ENCODE measurements at places on chromosomes 11 and 22. TPM values are rescaled to one million over a fixed set of nuclear protein-coding genes. Genes with fewer than 3 reads are reported as not detected.
A peak's percentile ranks its signal among the peaks of the same experiment; 100 is the strongest.

The TEX12 gene
- total RNA-seq = not detected

The RFPL1 gene
- not detected for total RNA-seq

The SELENOM gene
- 44.9 TPM for total RNA-seq

The TRIM44 gene
- total RNA-seq = 103 TPM

The SLC22A25 gene
- total RNA-seq = not detected

DNA sequence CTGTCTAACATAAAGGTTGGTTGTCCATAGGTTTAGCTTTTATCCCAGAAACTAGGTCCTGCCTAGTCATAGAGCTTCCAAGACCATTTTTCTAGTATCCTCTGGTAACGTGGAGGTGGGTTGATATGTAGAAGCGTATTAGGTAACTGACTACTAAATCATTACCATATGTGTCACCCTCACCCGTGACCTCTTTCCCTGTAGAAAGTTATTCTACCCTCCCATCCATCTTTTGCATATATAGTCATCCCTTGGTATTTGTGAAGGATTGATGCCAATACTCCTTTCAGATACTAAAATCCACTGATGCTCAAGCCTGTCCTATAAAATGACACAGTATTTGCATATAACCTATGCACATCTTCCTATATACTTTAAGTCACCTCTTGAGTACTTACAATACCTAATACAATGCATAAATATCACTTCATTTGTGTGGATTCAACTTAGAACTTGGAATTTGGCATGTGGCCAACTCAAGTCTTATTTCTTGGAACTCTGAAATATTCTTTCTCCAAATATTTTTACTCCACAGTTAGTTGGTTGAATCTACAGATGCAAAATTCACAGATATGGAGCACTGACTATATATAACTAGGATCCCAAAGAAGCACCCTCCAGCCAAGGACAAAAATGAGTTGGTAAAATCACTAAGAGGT lies 497.0 kb upstream of the TENM4 start:
- H3K27me3 ChIP-seq = no peaks in the 10 kb centered on the region
- no peaks in the 10 kb centered on the region for H3K36me3 ChIP-seq
- H3K4me1 ChIP-seq = peaks cover 7% of the 10 kb centered on the region
- no peak overlapping the region for H3K4me3 ChIP-seq
- no peak for DNase-seq
- H3K27ac ChIP-seq = no peak overlapping the region

DNA sequence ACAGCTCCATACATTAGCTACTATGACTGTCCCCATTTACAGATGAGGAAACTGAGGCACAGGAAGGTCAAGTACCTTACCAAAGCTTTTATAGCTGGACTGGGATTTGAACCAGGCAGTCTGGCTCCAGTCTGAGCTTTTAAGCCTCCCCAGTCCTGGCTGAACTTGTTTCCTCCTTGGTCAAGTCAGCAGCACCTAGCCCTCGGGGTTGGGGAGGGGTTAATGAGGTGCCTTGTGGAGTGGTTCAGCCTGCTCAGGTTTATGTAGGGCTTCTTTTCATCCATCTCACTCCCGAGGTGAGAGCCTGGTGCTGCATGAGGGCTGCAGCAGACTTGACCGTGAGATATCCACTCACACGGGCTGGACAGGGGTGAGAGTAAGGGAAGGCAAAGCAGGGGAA lies 36.7 kb upstream of the GCAT start:
- no peak overlapping the region for H3K27ac ChIP-seq
- no peak overlapping the region for H3K4me3 ChIP-seq
- H3K27me3 ChIP-seq = no peaks in the 10 kb centered on the region
- H3K36me3 ChIP-seq = peaks cover 51% of the 10 kb centered on the region
- H3K4me1 ChIP-seq = peaks cover 5% of the 10 kb centered on the region

GRCh38 chr11:76269247-76269646 lies 62.9 kb upstream of the WNT11 start:
- no peak overlapping the region for H3K4me3 ChIP-seq
- no peak for DNase-seq
- H3K27ac ChIP-seq = no peak overlapping the region
- H3K36me3 ChIP-seq = no peaks in the 10 kb centered on the region
- H3K4me1 ChIP-seq = peaks cover 9% of the 10 kb centered on the region

DNA sequence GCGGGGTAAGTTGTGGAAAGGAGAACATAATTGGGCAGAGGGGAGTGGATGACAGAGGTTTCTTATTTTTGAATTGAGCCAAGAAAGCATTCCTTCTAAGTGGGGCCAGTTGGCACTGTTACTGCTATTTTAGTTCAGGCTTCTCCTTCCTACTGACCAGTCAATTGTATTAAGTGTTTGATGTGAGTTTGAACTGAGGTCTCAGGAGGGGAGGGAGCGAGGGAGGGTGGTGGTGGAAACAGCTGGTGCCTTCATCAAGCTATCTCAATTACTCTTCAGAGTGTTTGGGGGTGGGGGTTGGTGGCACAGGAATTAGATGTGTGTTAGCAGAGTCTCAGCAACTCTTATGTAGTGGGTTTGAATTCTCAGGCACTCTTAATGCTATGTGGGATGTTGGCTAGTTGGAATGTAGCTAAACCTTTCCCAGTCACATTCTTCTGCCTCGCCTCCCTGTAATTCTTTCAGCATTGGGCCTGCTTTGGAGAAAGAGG lies 14.5 kb downstream of the CTNND1 start:
- DNase-seq = no peak
- H3K27ac ChIP-seq = peak overlapping the region; percentile 85
- H3K27me3 ChIP-seq = no peaks in the 10 kb centered on the region
- H3K4me3 ChIP-seq = no peak overlapping the region
- H3K36me3 ChIP-seq = peaks cover 34% of the 10 kb centered on the region
- H3K4me1 ChIP-seq = peaks cover 64% of the 10 kb centered on the region

DNA sequence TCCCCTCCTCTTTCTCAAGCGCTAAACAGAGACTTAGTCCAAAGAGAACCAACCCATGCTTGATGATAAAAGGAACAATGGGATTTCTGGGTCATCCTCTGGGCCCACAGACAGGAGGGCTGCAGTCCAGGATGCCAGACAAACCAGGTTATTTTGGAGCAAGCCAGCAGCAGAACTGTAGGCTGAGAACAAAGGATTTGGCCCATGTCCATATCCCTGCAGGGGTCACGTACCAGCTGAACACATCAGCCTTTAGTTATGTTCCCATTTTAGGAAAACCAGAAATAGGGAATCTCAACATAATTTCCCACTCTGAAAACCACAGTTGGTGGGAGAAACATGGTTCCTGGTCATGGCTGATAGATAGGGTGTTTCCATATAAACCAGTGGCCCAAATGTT lies 533.6 kb upstream of the CADM1 start:
- no peaks in the 10 kb centered on the region for H3K4me1 ChIP-seq
- H3K4me3 ChIP-seq = no peak overlapping the region
- no peaks in the 10 kb centered on the region for H3K27me3 ChIP-seq
- H3K27ac ChIP-seq = no peak overlapping the region

- no peaks in the 10 kb centered on the region for H3K4me1 ChIP-seq
- DNase-seq = no peak
- no peak overlapping the region for H3K4me3 ChIP-seq
- H3K27ac ChIP-seq = no peak overlapping the region
Measured at GRCh38 chr11:133081020-133081419, 451.3 kb downstream of the OPCML start.

DNA sequence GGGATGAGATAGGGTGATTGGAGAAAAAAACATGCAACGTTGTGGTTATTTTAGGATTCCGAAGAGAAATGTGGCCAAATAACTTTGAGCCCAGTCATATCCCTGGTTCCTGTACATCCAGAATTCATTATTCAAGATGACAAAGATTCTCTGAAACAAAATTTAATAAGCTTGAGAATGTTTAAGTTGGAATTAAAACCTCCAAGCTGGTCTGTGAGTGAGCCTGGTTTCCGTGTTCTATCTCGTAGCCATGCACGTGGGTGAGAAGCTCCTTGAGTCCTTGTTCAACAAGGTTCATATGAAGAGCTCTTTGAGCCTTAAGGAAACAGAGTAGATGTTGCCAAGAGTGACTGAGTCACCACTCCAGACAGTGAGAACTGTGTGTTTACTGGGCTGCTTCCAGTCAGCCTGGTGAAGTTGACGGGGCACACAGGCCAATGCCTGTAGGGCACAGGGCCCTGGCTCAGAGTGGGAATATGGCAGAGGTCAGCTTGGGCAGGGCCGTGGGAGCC lies 206.5 kb downstream of the NAV2 start:
- DNase-seq = peak; percentile 98
- peaks cover 5% of the 10 kb centered on the region for H3K36me3 ChIP-seq
- H3K27me3 ChIP-seq = no peaks in the 10 kb centered on the region
- peak overlapping the region; percentile 94 for H3K27ac ChIP-seq
- peaks cover 32% of the 10 kb centered on the region for H3K4me1 ChIP-seq
- H3K4me3 ChIP-seq = peak overlapping the region; percentile 63

GRCh38 chr11:94171693-94172440 lies 43.2 kb downstream of the PANX1 start:
- DNase-seq = peak; percentile 65
- no peak overlapping the region for H3K27ac ChIP-seq
- no peaks in the 10 kb centered on the region for H3K36me3 ChIP-seq
- H3K27me3 ChIP-seq = no peaks in the 10 kb centered on the region

GRCh38 chr22:47657224-47657623 lies 894.8 kb downstream of the TBC1D22A start:
- no peaks in the 10 kb centered on the region for H3K27me3 ChIP-seq
- H3K4me3 ChIP-seq = no peak overlapping the region
- H3K27ac ChIP-seq = no peak overlapping the region
- H3K36me3 ChIP-seq = no peaks in the 10 kb centered on the region

DNA sequence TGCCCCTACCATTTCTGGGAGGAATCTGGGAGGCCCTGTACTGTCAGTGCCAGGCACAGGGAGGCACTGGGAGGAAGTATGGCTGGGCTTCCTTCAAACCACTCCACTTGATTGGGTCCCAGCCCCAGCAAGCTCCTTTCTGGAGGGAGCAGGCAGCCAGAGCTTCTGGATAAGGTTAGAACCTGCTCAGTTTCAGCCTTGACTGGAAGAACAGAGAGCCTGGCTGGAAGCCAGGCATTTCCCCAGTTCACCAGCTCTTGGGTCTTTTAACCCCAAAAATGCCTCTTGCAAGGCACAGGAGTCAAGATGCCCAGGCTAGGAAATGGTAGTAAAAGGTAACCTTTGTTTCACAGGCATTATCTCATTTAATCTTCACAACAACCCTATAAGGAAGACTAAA lies 9.0 kb upstream of the KCTD14 start:
- no peaks in the 10 kb centered on the region for H3K27me3 ChIP-seq
- peaks cover 5% of the 10 kb centered on the region for H3K36me3 ChIP-seq
- peaks cover 24% of the 10 kb centered on the region for H3K4me1 ChIP-seq
- DNase-seq = peak; percentile 38
- no peak overlapping the region for H3K4me3 ChIP-seq

DNA sequence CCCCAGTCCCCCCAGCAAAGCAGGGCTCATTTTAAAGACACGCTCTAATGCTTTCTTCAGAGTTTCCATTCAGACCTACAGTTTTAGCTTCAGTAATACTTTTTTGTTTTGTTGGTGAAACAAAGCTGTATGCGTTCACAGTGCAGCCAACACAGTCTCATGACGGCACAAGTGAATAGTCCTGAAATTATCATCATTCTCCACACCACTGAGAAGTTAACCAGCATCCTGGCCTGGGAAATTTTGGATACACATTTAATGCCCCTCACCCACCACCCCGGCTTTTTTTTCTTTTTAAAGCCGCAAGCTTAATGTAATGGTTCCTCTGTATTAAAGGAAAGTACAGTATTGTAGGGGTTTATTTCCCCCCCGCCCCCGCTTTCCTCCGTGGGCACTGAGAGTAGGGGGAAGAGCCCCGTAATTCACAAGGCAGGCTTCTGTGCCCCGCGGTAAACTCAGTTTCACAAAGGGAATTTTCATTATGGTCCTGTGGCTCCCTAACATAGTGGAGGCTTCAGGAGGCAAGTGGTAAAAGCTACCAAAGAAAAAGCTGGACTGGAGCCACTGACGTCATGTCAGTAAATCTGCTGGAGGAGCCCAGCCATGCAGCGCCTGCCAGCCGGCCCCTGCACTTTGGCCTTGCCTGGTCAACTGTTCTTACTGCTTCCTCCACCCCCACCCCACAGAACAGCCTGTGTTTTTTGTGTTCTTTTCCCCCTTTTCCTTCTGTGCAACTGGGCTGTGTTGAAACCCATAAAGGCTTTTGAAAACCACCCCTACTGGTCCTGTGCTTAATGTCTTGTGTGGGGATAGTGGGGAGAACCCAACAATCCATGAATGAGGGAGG lies 18.2 kb downstream of the TEAD1 start:
- H3K4me1 ChIP-seq = peaks cover 74% of the 10 kb centered on the region
- peaks cover 14% of the 10 kb centered on the region for H3K36me3 ChIP-seq
- peak; percentile 94 for DNase-seq
- no peaks in the 10 kb centered on the region for H3K27me3 ChIP-seq
- H3K4me3 ChIP-seq = peak overlapping the region; percentile 62
- peak overlapping the region; percentile 94 for H3K27ac ChIP-seq

GRCh38 chr11:9276571-9276970 lies 11.4 kb upstream of the DENND5A start:
- H3K4me1 ChIP-seq = peaks cover 12% of the 10 kb centered on the region
- DNase-seq = no peak
- no peak overlapping the region for H3K27ac ChIP-seq
- H3K36me3 ChIP-seq = peaks cover 27% of the 10 kb centered on the region
- H3K27me3 ChIP-seq = no peaks in the 10 kb centered on the region

DNA sequence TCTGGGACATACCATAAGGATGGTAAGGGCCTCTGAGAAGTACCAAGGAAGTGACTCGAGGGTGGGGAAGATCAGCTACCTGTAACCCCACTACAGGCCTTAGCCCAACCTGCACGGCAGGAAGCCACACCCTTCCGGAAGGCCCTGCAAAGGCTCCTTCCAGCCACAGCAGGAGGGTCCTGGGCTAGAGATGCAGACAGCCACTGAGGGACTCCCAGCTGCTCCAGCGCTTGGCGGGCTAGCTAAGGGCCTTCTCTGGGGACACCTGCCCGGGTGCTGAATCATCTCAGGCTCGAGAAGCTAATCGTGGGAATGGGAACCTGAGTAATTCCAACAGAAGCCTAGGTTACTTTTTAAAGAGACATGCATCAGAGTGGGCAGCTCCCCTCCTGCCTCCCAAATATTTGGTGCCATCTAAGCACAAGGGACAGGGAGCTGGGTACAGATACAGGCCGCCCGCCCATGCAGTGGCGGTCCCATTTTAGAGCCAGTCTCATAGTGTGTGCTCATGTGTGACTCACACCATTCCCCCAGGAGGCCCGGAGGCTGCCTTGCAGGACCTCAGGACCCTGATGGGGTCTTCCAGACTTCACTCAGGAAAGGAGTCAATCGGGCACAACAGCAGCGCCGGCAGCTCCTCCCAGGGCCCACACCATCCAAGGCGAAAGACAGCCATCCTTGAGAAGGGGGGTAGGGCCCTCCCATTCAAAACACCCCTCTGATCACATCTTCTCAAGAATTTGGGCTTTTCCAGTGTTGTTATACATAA lies 8.0 kb downstream of the MYH9 start:
- H3K27me3 ChIP-seq = no peaks in the 10 kb centered on the region
- peak; percentile 42 for DNase-seq
- peaks cover 10% of the 10 kb centered on the region for H3K4me1 ChIP-seq

- DNase-seq = no peak
- no peaks in the 10 kb centered on the region for H3K4me1 ChIP-seq
- H3K4me3 ChIP-seq = no peak overlapping the region
- H3K36me3 ChIP-seq = no peaks in the 10 kb centered on the region
Measured at GRCh38 chr11:112392904-112393303, 132.2 kb upstream of the PLET1 start.
